ENCODE measurements at places on chromosomes 11 and 22. TPM values are rescaled to one million over a fixed set of nuclear protein-coding genes. Genes with fewer than 3 reads are reported as not detected.

The UPK2 gene
- 0.13 TPM for polyA plus RNA-seq

The FSHB gene
- not detected for polyA plus RNA-seq

The SEPTIN5 gene
- polyA plus RNA-seq = 4.0 TPM

The POU2AF1 gene
- 108 TPM for polyA plus RNA-seq

The BAIAP2L2 gene
- 0.77 TPM for polyA plus RNA-seq

The DKK3 gene
- 8.6 TPM for polyA plus RNA-seq

The APOL4 gene
- 3.9 TPM for polyA plus RNA-seq

The YAP1 gene
- 6.0 TPM for polyA plus RNA-seq

The TPBGL gene
- polyA plus RNA-seq = 0.11 TPM

The ANGPTL5 gene
- polyA plus RNA-seq = not detected

The LMO2 gene
- 66.6 TPM for polyA plus RNA-seq

The NRXN2 gene
- 0.59 TPM for polyA plus RNA-seq

The KMT5B gene
- 16.7 TPM for polyA plus RNA-seq

The ARHGEF17 gene
- polyA plus RNA-seq = 6.3 TPM

The MS4A4A gene
- polyA plus RNA-seq = 26.1 TPM

The CALCA gene
- 0.26 TPM for polyA plus RNA-seq

The CPSF7 gene
- polyA plus RNA-seq = 44.6 TPM

The NLRP6 gene
- polyA plus RNA-seq = 0.15 TPM

The FGF4 gene
- polyA plus RNA-seq = not detected

The SLC6A5 gene
- not detected for polyA plus RNA-seq

DNA sequence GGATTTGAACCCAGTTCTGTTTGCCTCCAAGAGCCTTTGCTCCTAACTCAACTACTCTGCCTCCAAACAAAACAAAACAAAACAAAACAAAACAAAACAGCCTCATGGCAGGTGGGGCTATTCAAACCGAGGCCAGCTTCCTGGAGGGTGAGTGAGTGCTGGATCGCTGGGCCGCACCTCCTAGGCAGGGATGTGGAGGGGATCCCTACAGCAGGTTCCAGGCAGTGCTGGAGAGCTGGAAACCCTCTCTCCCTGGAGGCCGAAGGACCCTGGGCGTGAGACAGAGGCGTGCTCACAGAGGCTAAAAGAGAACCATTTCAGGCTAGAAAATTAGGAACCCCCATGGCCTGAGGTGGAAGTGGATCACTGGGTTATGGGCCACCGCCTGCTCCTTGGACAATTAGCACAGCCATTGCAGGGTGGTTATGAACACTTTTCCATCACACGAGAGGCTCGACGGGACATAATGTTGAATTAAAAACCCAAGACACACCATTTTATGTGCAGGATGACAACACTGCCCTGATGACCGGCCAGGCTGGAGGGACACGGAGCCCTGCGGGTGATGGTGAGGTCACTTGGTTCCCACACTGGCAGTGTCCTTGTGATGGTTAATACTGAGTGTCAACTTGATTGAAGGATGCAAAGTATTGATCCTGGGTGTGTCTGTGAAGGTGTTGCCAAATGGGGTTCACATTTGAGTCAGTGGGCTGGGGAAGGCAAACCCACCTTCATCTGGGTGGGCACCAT, 35.2 kb downstream of the SHISAL1 start:
- peak; percentile 30 for DNase-seq

- DNase-seq = no peak
These were observed 60.0 kb downstream of the PKNOX2 start for GRCh38 chr11:125224391-125225021.

DNA sequence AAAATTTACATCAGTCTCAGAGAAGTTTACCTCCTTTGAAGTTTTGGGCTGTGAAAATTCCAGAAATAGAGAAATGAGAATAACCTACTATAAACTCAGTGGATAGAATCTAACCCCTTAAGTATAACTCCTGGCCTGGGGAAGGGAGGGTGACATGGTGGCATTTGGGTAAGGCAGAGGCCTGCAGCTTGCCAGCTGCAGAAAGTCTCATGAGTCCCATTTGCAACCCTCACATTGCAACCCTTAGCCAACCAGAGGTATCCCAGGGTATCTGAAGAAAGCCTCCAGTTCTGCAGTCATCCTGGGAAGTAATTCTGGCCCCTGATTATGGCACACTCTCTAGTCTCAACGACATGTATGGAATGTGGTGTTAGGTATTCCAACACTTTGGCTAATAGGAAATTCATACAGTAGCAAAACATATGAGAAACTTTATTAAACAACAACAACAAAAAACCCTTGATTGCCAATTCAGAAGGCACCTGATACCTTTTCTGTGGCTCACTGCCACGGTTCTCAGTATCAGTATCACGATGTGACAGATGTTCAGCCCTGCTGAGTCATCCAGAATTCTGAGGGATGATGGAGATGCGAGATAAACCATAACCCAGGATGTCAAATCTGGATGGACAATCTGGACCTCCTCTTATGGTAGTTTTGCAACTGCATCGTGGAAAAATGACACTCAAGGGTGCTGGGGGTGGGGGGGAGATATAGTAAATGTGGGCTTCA, 743.4 kb downstream of the NELL1 start:
- DNase-seq = no peak

DNA sequence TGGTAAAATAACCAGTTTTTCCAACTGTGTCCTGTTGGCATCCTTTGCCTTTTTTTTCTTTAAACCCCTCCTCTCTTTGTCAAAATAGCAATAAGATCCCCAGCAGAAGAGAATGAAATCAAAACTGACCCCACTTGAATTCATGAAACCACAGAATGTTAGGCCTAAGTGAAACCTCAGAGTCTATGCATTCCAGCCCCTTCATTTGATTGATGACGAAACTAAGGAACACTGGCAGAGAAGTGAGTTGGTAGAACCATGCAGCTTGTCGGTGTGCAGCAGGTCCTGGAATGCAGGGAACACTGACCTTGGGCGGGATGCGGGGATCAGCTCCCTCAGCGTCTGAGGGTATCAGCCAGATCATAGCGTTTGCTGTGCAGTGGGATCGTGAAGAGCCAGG, 57.5 kb downstream of the GRK3 start:
- no peak for DNase-seq

DNA sequence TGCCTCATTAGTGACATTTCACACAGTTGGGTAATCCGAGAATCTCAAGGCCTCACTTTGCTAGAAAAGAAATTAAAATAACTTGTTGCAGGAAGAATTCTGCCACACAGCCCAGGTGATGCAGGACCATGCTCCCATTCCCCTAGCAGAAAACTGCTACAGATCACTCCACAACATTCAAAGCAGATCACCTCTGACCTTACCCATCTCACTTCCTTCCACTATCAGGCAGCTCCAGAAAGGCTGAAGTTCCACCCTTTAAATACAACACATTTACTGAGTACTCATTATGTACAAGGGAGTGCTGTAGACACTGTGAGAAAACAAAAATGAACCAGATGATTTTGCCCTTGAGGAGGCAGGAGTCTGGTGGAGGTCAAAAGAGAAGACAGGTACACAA, 231.0 kb downstream of the TTC28 start:
- no peak for DNase-seq

- no peak for DNase-seq
These were observed 18.0 kb downstream of the DHCR7 start for GRCh38 chr11:71430166-71430565.

GRCh38 chr11:92897487-92897886, 72.0 kb upstream of the MTNR1B start:
- DNase-seq = no peak

DNA sequence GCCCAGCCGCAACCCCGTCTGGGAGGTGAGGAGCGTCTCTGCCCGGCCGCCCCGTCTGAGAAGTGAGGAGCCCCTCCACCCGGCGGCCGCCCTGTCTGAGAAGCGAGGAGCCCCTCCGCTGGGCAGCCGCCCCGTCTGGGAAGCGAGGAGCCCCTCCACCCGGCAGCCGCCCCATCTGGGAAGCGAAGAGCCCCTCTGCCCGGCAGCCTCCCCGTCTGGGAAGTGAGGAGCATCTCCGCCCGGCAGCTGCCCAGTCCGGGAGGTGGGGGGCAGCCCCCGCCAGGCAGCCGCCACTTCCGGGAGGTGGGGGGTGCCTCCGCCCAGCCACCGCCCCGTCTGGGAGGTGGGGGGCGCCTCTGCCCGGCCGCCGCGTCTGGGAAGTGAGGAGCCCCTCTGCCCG, 70.6 kb downstream of the STK33 start:
- DNase-seq = no peak

GRCh38 chr22:20391222-20391621, 2.7 kb upstream of the ZNF74 start:
- no peak for DNase-seq

DNA sequence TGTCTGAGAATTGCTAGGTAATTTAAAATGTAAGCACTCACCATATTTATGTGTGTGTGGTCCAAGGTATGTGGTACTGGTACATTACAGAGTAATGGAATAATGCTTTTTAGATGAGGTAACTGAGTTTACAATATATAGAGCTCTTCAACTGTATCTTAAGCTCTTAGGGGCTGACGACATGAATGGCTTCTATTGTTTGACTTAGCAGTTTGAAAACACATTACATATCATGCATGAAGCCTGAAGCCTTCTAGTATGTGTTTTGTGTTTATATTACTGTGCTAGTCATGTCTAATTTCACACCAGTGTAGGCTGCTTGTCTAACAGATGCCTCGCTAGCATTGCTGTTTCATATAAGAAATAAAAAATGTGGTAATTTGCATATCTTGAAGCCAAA, 37.2 kb downstream of the GAS2 start:
- DNase-seq = no peak

- DNase-seq = no peak
These were observed 126.9 kb upstream of the NCAM1 start for GRCh38 chr11:112834277-112834755.

GRCh38 chr11:65471447-65471891, 27.4 kb upstream of the MALAT1 start:
- DNase-seq = peak; percentile 89

DNA sequence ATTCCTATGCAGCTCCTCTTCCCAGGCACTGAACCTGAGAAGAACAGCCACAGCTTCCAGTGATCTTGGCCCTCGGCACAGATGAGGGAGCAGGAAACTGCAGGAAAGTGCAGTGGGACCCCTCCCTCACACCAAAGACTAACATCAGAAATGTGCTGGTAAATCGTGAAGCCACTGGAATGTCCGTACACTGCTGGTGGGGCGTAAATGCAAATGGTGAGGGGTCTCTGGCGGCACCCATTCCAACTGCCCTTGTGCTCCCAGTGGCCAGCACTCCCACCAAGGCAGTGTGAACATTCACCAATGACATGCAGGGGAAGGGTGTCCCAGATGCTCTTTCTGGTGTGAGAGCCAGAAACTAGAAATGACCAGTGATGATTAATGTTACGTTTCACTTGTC, 574.0 kb downstream of the BRD1 start:
- no peak for DNase-seq

DNA sequence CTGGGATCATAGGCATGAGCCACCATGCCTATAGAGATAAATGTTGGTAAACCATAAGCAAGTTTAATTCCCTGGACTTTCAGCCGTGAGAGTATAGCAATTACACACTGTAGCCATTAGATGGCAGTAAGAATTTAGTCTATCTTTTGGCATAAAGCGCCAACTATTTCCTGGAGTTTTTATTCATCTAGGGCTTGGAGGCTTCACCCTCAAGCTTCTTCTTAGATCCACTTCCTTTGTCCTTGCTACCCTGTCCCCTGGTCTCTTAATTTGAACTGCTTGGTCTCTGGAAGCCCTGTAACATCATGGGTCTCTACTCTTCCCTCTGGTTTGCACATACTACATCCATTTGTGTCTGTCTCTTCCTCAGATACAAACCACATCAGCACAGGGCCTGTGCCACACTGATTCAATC, 38.2 kb downstream of the OR10A6 start:
- DNase-seq = no peak

- no peak for DNase-seq
These were observed 487.8 kb downstream of the BUD13 start for GRCh38 chr11:116285026-116285425.

DNA sequence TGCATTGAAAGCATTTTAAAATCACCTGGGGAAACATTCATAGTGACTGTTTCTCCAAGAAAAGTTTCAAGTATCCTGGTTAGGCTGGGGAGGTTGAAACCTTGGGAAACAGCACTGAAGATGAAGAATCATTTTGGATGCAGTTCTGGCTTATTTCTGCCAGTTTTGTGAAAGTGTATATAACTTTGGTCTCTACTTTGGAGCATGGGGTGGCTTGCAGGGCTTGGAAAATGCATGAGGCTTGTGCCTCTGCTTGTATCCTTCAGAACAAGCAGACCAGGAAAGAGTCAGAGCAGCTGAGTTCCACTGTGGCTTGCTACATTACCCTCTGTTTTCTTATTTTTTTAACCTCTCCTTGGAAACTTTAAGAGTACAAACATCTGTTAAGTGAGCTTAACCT, 19.5 kb downstream of the SLC5A12 start:
- DNase-seq = no peak

- DNase-seq = no peak
These were observed 499 bp downstream of the DLAT start for GRCh38 chr11:112025707-112026106.

GRCh38 chr11:74806267-74806666, 57.6 kb downstream of the RNF169 start:
- no peak for DNase-seq

- no peak for DNase-seq
These were observed 587.0 kb downstream of the DLG2 start for GRCh38 chr11:85040166-85040565.

DNA sequence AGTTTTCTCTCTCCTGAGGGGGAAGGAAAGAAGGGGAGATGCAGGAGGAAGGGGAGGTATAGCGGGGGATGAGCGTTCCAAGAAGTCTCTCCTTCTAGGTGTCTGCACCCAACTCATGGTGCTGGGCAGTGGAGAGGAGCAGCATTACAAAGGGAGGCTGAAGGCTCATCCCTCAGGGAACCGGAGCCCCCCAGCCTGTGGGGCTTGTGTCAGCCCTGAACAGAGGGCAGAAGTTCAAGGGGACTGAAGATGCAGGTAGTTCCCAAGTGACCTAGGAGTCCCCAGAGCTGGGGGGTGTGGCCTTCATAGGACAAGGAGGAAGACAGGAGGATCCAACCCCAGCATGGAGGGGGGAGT, 1.8 kb downstream of the C11orf68 start:
- DNase-seq = no peak

- no peak for DNase-seq
These were observed 80.1 kb downstream of the EMSY start for GRCh38 chr11:76524919-76525318.

DNA sequence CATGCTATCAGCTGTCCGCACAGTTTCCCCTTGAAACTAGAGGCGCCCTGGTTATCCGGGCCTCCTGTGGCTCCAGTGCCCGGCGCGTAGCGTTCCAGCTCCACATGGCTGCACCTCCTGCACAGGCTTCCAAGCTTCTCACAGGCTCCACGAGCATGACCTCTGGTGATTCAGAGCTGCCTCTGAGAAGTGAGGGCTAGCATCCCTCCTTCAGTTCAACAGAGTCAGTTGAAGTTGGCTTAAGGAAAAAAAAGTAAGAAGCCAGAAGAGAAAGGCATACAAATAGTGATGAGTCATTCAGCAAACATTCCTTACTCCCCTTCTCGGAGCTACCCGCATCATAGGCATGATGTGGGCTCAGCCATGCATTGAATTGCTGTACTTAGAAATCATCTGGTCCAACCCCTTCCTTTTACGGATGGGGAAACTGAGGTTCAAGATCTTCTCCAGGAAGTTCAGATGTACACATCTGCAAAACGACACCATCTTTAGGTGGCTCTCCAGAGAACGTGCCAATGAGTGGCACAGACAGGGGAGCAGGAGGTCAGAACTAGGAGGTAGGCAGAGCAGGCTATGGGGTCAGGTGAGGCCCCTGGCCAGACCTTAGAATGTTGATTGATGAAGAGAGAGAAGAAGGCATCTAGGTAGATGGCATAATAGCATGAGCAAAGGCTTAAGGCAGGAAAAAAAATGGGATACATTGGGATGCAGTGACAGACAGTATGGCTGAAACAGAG, 216.3 kb upstream of the TBCEL start:
- no peak for DNase-seq

- no peak for DNase-seq
These were observed 284.0 kb downstream of the MN1 start for GRCh38 chr22:27517361-27518155.

Measured in spleen (tissue), 13 donors.